ENCODE measurements at places on chromosomes 11 and 22.

GRCh38 chr11:1002406-1002984 lies 34.0 kb downstream of the MUC6 start:
- DNase-seq = no peak

- no peak for DNase-seq
Observed at GRCh38 chr22:19918332-19919106, 23.1 kb upstream of the COMT start.

DNA sequence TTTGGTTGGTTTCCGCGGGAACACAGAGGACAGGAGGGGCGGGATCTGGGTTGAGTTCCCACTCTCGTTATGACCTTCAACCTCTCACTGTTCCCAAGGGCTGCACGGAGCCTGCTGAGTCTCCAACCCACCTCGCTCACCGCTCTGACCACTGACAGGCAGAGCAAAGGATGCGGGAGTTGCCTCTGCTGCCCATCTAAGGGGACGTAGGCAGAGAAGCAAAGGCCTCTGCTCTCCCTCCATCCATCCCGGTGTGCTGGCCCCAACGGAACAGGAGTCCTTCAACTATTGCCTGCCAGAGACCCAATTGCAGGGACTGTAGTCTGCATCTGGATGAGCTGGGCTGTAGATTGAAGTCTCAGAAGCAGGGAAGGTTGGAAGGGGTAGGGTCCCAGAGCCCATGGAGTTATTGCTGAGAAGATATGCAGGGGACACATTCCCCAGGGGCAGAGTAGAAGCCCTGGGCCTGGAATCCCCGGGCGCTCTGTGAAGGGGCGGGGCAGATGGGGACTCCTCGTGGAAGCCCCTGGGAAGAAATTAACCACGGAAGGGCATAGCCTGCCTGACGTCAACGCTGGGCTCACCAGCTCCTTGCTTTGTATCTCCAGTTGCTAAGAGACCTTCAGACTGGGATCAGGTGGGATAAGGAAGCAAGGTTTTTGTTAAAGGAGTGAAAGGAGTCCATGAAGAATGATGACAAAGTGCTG lies 12.7 kb upstream of the FXYD2 start:
- peak; percentile 30 for DNase-seq

GRCh38 chr11:101523634-101524260 lies 60.1 kb downstream of the TRPC6 start:
- DNase-seq = no peak

DNA sequence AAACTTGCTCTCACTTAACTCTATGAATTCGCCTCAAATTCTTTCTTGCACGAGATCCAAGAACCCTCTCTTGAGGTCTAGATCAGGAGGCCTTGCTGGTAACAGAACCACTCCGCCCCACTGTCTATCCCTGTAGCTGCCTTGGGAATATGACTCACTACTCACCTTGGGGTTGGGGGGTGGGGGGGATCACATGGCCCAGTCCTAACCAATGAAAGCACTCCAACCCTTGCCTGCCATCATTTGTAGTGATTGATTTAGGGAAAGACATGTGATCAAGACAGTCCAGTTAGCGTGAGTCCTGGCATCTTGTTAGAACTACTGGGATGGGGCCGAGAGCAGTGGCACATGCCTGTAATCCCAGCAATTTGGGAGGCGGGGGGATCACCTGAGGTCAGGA lies 4.8 kb upstream of the MRTFA start:
- no peak for DNase-seq

DNA sequence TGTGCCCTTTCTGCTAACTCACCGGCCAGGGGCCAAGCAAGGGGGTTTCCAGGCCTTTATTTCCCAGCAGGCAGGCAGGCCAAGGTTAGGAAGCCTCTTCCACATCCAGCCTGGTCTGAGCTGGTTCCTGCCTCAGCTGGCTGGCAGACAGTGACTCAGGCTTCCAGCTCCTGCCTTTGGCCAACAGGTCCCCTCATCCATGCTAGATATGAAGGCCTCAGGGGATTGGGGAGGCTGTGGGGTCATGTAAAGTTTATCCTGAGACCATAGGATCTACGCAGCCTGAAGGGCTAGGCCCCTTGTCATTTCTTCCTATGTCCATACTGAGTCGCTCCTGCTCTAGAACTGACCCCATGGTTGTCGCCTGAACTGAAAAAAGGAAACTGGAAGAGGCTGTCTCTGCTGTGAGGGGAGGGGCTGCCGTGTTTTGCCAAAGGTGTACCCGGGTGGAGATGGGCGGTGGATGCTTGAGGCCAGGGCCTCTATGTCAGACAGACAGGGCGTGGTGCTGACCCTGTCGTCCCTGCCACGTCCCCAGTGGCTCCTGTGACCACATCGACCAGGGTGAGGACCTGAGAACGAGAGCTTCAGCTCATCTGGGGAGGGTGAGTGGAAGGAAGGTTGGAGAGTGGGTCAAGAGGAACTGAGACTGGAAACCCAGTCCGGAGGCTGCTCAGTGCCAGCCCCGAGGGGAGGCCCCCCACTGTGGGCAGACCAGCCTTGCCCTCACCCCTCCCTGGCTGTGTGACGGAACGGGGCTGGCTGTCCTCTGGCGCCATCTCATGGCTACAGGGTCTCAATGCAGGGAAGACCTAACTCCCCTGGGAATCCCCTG lies 17.0 kb downstream of the P2RY6 start:
- peak; percentile 83 for DNase-seq

DNA sequence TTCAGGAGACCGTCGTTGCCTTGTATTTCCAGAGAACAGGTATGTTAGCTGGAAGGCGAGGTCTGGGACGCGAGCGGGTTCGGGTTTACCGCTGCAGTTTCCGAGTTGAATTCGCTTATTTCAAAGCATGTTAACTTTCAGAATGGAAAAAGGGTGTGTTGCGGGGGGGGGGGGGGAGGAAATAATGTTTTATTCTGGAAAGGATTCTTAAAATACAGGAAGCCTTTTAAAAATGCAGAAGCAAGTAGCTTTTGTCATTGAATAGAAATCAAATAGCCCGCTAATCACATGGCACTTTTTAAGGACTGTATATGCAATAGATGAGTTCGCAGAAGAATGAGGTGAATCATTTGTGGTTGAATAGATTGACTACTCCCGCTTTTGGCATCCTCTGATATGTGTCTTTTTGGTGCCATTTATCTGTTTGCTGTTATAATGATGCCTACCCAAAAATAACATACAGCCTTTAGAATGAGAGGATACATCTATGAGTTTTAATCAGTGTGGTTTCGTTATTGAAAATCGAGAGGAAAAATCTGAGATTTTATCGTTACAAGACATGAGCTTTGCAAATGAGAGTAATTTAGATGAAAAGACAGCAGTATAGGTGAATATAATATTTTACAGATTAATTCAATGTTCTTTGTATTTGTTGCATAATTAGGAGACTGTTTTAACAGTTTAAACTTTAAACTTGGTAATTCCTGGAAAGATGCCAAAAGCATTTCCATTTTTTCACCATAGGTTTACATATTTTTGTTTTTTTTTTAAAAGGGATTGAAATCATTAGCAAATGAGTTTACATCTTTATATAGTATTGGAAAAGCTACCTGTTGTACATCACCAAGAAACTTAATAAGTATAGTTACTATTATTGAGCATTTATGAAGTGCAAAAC lies 1.7 kb downstream of the PDE3B start:
- peak; percentile 48 for DNase-seq

- no peak for DNase-seq
Observed at GRCh38 chr22:25172153-25172552, 27.5 kb upstream of the CRYBB3 start.

DNA sequence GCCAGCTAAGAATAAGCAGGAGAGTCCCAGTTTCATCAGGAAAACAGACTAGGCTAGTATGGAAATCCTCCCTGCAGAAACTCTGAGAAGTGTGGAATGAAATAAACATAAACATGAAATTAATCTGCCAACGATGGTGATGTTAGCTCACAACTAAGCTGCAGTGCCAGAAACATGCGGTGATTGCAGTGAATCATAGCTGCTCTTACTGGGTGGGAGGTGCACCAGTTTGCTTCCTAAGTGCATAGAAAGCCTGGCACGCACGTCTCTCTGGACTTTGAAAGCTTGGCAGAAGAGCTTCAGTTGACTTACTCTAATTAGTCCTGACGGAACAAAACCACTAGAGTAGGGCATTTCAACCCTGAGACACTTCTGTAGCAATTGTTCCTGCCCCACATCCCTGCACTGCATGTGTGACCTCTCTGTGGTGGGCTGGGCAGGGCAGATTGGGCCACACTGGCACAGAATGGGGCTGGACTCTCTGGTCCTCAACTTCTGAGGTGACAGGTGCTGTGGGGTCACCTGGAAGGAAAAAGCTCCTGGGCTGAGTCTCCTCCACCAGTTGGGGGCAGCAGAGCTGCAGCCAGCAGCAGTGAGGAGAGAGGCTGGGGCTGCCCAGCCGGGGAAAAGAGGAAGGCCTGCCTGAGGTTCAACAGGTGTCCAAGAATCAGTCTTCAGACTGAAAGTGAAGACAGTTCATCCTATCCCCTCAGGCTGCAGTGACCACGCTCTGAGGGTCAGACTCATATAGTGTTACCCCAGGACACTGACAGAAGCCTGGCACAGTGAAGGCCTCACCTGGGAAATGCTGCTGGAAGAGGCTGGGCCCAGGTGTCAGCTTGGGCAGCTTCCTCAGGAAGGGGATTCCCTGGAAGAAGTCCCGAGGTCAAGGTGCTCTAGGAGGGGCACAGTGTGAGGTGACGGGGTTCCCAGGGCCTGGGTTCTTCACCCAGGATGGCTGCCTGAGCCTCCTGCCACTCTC lies 40.5 kb downstream of the GGTLC2 start:
- no peak for DNase-seq

GRCh38 chr11:35983981-35984380 lies 40.1 kb downstream of the LDLRAD3 start:
- no peak for DNase-seq

DNA sequence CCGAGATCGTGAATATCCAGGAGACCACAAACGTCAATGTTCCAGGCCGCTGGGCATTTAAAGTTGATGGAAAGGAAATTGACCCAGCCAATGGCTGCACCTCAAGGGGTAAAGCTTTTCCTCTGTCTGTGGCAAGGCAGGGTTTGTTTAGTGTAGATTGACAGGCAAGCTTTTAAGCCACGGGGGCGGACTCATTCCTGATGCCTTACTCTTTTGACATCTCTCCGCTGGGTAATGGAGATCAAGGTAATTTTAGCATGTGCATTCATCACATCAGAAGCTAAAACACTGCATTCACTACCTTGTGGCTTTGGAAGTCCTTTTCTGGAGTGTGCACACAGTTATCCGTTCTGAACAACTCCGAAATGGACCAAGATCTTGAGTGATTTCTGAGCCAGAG lies 12.6 kb downstream of the TECTA start:
- DNase-seq = no peak

DNA sequence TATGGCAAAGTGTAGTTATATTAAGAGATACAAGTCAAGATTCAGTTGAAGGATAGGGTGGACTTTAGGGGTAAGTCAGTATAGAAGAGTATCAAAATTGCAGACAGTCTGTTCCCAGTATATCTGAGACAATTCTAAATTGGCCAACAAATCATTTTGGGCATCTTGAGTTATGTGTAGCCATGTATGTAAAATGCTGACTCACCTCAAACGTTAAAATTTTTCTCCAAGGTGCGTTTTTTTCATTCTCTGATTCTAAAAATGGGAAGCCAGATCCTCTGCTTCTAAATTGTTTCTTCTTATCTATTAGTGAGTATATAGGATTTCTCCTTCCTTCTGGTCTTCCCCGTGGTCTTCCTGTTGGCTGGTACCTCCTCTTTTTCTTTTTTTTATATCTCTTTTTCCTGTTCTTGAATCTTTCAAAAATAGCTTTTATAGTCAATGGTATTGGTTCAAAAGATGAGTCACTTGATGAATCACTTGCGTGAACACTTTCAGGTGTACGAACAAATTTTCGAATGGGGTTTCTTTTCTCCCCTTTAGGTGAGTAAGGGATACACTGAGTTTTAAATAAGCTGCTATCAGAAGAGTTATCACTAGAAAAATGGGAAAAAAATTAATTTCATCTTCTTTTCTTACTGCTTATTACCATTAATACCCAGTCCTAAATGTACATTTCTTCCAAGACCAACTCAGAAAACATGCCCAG lies 3.2 kb downstream of the TAF1D start:
- no peak for DNase-seq

GRCh38 chr11:81749245-81749644 lies 984.4 kb downstream of the FAM181B start:
- DNase-seq = no peak

- DNase-seq = no peak
Observed at GRCh38 chr11:133075351-133075750, 456.9 kb downstream of the OPCML start.

DNA sequence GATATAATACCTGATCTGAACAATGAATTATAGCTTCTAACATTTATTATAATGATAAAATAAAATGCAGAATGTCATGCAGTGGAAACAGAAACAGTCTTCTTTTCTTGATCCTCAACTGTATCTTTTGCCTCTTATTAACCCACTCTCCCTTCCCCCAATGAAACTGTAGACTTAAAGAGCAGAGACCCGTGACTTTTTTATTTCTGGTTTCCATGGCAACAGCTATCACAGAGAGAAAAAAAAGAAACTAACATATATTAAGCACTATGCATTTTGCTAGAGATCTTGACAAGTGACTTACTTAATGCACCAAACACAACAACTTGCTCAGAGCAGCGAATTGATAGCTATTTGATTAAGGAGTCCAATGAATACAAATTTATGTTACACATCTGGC lies 69.3 kb downstream of the RAB38 start:
- DNase-seq = no peak

GRCh38 chr11:14891143-14892035 lies 642 bp downstream of the CYP2R1 start:
- DNase-seq = peak; percentile 95

- no peak for DNase-seq
Observed at GRCh38 chr11:63672936-63673539, 1.9 kb upstream of the ATL3 start.

- no peak for DNase-seq
Observed at GRCh38 chr11:69155302-69156234, at the start of gene SMIM38. Gene SMIM38 (plus strand): TSS chr11:69155935. CDS start chr11:69157847, 1,912 bp downstream.

DNA sequence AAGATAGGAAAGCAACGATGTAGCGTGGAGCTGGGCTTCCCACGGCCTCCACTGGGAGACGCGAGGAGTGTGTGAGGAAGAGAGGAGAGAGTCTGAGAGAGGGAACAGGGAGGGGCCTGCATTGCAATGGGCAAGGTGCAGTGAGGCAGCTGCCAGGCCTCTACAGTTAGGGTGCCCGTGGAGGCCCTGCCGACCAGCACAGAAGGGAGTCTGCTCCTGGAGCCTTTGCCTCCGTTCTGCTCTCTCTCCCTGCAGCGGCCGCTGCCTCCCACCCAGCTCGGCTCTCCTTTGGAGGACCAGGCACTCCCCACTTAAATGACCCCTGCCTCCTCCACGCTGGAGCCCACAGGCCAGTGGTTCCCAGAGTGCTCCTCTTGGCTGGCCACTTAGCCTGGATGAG lies 181.7 kb downstream of the EFCAB6 start:
- no peak for DNase-seq

Data from kidney (tissue), 22 donors.